Effector CD4-positive, alpha-beta T cell (primary cell): ENCODE measurements at places on chromosomes 11 and 22.

- no peak for DNase-seq
These were observed 64.6 kb downstream of the KCNJ1 start for GRCh38 chr11:128802358-128802981.

GRCh38 chr22:45602824-45603595, 68.6 kb upstream of the ATXN10 start:
- DNase-seq = no peak

DNA sequence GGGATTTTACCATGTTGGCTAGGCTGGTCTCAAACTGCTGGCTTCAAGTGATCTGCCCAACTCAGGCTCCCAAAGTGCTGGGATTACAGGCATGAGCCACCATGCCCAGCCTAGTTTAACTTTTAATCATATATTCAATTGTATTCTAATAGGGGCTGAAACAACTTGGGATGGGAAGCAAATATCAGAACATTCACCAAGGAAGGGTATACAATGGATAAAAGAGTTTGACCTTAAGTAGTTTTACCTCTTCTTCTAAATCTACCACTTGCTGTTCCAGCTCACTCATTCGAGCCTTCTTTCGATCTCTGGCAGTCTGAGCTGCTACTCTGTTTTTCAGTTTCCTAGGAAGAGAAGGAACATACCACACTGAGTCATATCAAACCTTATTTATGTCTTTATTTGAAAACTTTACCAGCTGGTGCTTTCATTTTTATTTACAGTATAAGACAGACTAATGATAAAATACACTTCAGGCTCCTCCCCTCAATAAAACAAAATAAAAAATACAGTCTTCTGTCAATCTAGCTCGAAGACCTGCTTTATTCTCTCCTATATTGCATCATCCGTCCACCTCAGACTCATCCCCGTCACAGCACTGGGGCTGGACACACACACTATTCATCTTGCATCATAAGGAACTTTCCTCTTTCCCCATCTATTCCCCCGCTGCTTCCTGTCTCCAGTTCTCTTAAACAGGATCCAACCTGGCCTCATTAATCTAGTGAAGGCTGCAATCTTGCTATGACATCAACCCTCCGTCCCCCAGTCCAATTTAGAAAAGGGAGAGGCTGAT, 1.4 kb downstream of the XBP1 start:
- DNase-seq = no peak

- no peak for DNase-seq
These were observed 35.7 kb upstream of the ELF5 start for GRCh38 chr11:34549271-34549670.

GRCh38 chr22:19843857-19844376, 10.8 kb downstream of the GNB1L start:
- DNase-seq = no peak

GRCh38 chr11:2517386-2518064, 72.7 kb downstream of the KCNQ1 start:
- DNase-seq = no peak

- DNase-seq = no peak
These were observed 849.1 kb upstream of the API5 start for GRCh38 chr11:42462558-42463310.

- no peak for DNase-seq
These were observed 62.2 kb downstream of the BCL2L13 start for GRCh38 chr22:17700778-17701177.

GRCh38 chr11:101510591-101510990, 73.2 kb downstream of the TRPC6 start:
- DNase-seq = no peak

DNA sequence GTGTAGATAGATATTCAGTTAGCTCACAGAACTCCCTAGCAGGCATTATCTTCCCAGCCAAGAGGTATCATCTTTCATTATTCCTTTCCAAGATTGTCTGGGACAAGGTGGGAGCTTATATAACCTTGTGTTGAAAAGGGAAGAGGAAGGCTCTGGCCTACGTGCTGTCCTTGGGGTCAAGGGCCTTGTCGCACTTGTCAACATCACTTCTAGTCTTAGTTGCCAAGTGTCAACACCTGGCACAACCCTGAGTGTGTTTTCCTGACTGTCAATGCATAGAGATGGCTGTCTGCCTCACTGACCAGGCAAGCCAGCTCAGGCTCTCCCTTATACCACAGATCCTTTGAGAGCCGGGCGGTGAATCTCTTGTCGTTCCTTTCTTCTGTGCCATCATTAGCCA, 331.9 kb downstream of the CNTN5 start:
- DNase-seq = no peak

DNA sequence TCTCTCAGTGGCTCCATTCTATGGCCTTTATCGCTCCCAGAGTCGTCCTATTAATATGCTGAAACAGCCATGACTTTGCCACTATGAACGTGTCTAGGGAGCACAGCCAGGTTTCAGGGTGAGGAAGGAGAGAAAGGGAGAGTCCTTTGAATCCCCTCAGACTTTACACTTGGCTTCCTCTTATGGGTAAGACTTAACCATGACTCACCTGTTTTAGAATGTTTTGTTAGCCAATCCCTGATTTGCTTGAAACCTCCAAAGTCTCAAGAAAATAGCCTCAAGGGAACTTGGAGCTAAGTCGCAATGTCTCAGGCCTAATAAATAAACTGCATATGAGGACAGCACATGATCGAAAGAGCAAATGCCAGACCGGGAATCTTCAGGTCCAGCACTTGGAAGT, 131.2 kb upstream of the RCN1 start:
- DNase-seq = no peak

DNA sequence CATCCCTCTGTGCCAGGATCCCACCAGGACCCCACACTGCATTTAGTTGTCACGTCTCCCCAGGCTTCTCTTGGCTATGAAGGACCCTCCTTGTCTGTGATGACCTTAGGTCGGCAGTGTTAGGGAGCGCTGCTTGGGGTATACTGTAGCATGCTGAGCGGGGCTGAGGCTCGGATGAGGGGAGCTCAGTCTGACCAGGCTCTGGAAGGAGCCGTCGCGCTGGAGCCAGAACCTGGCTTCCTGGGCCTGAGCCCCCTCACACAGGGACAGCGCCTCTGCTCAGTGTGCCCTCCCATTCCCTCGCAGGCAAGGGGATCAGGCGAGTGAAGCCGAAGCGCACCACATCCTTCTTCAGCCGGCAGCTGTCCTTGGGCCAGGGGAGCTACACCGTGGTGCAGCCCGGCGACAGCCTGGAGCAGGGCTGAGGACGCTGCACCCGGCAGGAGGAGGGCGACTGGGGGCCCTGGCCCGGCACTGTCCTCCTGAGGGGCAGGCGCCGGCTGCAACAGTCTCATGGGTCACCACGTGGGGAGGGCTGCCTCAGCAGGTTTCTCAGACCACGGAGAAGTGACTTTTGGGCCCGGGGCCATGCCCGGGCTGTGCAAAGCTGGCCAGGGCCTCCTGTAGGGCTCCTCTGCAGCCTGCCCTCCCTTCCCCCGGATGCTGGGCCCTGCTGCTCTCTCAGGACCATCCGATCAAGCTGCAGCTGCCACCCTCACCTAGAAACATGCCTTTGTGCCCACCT, 11.5 kb upstream of the NEAT1 start:
- DNase-seq = no peak

DNA sequence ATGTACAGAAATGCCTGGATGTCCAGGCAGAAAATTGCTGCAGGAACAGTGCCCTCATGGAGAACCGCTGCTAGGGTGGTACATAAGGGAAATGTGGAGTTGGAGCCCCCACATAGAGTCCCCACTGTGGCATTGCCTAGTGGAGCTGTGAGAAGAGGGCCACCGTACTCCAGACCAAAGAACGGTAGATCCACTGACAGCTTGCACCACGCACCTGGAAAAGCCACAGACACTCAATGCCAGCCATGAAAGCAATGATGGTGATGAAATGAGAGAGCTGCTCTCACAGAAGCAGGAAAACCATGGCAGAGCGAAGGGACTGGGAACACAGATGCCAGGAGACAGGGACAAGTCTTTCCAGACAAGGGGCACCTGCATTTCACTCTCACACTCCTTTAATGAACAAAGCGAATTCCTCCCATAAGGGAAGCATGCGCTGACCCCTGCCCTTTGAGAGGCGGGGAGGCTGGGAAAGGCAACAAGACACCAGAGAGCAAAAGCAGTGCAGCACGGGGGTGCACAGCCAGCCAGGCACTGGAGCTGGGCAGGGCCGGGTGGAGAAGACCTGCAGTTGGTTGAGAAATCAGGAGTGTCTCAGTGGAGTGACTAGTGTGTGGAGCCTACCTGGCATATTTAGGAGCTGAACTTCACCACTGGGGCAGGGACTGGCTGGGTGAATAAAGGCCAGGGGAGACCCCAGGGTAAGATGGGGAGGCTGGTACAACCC, 1025.2 kb downstream of the TBC1D22A start:
- no peak for DNase-seq

DNA sequence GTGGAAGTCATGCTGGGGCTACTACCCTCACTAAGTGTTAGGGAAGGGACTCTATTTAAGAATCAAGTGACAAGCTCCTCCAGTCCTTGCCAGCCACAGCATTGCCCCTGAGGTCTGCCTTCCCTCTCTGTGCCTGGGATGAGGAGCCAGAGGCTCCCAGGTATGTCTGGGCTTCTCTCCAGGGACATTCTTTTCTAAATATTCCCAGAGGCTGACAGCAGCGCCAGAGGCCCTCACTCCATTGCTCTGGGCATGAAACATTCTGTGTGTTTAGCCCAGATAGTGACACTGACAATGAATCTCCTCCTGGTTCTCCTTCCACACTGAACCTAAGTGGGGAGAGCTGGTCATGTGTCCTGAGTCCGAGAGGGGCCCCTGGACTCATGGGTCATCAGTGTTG, 2.2 kb downstream of the OR51E1 start:
- no peak for DNase-seq

- DNase-seq = no peak
These were observed 9.0 kb upstream of the STARD10 start for GRCh38 chr11:72802822-72803221.

DNA sequence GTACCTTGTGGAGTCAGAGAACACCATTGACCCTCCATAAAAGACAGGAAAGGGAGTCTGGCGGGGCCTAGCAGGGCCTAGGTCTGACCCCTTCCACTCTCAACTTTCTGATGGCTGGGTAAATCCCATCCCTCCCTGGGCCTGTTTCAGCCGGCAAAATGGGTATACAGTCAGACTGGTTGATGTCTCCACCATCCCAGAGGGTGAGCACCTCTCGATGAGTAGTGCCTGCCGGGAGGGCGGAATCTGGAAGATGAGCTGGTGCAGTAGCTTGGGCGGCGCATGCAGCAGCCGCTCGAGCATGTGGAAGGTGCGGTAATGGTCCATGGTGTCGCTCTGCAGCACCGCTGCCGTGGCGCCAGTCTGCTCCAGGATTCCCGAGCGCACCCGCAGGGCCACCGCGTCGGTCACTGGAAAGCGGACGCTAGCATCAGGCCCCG, 528 bp downstream of the FIBP start:
- DNase-seq = no peak

DNA sequence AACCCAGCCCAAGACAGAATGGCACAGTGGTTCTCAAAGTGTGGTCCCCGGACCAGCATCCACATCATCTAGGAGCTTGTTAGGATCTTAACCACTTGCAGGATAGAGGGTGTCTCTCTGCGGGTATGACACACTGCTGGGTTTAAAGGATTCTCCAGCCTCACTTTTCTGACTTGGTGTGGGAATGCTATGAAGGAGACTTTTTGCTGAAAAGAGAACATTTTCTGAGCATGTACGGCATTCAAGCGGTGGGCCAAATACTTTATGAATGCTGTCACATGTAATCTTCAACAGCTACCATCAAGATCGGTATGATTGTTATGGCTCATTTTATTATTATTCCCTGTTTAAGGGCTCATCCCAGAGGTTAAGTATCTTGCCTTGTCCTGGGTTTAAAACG, 1.8 kb upstream of the CD82 start:
- no peak for DNase-seq

GRCh38 chr11:2588809-2589537, 110.8 kb downstream of the KCNQ1OT1 start:
- no peak for DNase-seq

DNA sequence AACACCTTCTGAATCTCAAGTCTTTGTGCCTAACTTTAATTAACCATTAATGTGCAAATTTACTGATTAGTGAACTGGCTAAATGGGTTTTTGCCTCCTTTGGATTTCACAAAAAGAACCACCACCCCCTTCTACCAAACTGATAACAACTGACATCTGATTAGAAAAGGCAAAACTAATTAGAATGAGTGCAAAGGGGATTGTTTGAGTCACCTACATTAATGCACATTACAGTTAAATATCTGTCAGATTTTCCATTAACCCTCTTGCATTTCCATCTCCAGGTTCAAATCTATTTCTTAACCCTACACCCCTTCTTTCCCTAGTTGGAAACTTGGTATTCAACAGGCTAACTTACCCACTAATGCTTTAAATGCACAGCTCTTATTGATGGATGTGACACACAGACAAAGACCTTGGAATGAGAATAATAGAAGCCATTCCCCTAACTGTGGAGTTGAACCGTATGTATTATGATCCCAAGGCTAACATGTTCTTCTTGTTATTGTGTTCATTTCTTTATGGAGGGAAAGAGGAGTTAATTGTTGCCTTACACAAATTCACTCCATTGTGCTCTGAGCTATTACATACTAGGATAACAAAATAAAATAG, 161.5 kb upstream of the MTMR2 start:
- DNase-seq = no peak

- no peak for DNase-seq
These were observed 21.1 kb downstream of the MIF start for GRCh38 chr22:23915290-23915689.

GRCh38 chr11:107493117-107493516, 35.5 kb upstream of the CWF19L2 start:
- no peak for DNase-seq

DNA sequence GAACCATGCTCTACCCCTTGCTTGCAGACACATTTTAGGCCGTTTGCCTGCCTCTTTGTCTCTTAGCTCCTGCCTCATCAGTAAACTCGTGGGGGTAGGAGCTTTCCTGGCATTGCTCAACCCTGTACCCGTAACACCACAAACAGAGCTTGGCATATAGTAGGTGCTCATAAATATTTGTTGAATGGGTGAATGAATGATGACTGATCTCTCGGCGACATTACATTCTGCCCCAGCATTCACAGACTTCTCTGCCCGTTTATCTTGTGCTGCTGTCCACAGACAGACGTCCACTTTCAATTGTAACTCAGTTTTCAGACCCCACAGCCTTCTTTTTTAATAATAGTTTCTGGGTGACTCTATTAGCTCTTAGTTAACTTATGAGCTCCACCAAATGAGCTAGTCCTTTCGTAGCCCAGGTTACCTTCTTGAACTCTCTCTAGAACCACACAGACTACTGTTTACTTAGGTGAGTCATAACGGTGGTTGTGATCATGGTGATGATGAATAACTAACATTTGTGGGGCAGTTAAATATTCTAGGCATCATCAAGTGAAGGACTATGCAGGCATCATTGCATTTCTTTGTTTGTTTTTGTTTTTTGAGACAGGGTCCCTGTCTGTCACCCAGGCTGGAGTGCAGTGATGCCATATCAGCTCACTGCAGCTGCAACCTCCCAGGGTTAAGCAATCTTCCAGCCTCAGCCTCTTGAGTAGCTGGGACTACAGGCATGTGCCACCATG, 188.4 kb downstream of the ADAMTS15 start:
- no peak for DNase-seq

DNA sequence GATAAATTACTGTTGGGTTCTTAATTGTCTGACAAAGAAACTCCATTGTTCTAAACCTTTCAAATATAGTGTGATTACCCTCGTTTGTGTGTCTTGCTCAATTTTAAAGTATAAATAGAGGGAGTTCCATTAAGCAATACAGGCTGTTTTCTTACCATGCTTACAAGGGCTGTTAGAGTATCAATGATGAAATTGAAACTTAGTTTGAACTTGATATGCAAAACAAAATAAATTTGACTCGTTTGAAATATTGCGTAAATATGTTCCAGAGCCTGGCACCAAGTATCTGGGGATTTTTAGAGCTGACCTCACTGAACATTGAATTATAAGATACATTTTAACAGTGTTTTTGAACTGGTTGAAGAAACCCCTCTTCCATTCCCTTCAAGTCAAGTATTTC, 31.7 kb downstream of the TEAD1 start:
- no peak for DNase-seq
